Activated naive CD8-positive, alpha-beta T cell treated with anti-CD3 and anti-CD28 coated beads, Interleukin-2, amount 50 U/mL, for 24 hours (primary cell): ENCODE measurements at places on chromosomes 16 and 17.

GRCh38 chr16:66740010-66740409 lies 11.4 kb downstream of the DYNC1LI2 start:
- peak; percentile 35 for DNase-seq

GRCh38 chr17:45852535-45853297 lies 8.0 kb downstream of the SPPL2C start:
- peak; percentile 73 for DNase-seq

DNA sequence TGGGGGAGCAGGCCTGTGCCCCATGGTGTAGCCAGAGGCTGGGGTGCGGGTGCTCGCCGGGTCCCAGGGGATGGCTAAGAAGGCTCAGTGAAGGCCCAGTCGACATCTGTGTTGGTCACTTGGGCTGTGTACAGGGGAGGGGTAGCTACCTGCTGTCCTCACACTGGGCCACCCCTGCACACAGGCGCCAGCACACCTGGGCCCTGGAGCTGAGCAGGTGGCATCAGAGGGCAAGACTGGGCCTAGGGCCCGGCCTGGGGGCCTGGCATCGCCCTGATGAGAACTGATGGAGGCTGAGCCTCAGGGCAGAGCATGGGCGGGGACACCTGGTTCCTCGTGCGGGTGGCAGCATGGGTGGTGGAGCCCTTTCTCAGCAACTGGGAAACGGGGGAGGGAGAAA lies 870 bp upstream of the CTRB2 start:
- DNase-seq, result no peak

DNA sequence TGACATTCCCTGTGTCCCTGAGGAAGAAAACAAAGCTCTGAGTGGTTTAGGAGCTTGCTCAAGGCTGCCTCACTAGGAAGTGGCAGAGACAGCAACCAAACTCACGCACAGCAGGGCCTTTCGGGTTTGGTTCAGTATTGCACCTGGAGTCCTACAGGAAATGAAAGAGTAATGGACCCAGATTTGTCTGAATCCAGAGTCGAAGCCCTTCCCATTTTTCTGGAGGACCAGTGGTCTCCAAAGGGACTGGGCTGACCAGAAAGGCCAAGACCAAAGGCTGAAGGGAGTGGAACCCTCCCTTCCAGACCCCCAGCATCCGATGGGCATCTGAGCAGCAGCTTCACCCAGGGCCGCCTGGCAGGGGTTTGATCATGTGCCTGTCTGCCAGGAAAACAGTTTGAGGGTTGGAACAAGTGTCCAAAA lies 85.5 kb upstream of the RPL38 start:
- no peak for DNase-seq

DNA sequence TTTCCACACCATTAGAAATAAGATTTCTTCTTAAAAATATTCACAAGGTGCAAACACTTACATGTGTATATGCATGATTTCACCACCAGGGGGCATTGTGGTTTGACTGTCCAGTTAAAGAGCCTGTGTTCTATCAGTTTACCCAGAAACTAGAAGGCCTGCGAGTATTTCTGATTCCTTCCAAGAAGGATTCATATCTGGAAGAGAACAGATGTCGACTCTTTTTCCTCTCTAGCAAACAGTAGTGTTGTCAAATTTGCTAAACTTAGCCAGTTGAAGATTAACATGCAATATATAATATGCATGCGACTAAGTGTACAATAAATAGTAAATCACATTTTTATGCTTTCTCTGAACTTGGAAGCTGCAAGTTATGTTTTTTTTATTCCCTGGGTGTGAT lies 404.1 kb downstream of the WWOX start:
- DNase-seq, result peak; percentile 36

- DNase-seq, result peak; percentile 29
Measured at GRCh38 chr16:74999219-74999608, 390 bp downstream of the ZNRF1 start.

DNA sequence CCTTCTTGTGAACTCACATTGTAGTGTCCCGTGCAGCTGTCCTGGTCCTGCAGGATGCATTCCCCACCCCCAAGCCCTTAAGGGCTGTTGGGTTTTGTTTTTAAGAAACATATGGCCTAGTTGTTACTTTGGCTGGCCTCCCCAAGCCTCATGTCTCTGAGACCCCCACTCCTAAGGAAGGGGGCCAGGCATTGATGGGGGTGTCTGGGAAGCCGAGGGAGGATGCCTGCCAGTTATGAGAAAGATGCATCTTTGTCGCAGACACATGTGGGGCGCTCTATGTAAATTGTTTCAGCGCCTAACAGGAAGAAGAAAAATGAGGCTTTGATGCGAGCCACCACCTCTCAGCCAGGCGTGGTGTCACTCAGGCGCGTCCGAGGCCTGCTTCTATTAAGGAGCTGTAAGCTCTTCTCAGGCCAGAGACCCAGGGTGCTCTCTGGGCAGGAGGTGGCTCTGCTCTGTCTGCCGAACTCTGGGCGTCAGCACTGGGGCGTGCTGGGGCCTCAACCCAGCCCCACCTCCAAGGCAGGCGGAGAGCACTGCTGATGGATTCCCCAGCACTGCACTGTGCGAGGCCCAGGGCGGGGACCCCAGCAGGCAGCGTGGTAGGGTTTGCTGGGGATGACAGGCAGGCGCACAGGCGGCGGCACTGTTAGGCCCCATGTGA lies 70.6 kb downstream of the SREBF1 start:
- DNase-seq, result no peak

- no peak for DNase-seq
Measured at GRCh38 chr17:52536489-52536888, 378.0 kb upstream of the CA10 start.

GRCh38 chr17:8701754-8702153 lies 42.9 kb downstream of the CCDC42 start:
- no peak for DNase-seq

DNA sequence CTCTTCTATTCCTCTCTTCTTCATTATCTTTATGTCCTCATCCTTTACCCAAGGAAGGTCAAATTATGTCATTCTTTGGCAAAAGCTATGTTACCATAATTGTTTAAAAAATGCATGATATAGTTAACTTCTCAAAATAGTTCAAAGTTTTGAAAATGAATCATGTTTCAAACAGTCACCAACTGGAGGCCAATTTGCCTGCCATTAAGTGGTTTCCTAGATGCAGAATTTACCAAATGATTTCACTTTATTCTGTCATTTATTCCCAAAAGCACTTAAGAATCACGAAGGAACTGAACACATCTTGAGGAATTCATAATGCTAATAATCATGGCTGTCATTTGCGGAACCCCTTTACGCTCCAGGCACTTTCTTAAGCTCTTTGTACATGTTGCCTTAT lies 190.9 kb upstream of the CDH11 start:
- no peak for DNase-seq

DNA sequence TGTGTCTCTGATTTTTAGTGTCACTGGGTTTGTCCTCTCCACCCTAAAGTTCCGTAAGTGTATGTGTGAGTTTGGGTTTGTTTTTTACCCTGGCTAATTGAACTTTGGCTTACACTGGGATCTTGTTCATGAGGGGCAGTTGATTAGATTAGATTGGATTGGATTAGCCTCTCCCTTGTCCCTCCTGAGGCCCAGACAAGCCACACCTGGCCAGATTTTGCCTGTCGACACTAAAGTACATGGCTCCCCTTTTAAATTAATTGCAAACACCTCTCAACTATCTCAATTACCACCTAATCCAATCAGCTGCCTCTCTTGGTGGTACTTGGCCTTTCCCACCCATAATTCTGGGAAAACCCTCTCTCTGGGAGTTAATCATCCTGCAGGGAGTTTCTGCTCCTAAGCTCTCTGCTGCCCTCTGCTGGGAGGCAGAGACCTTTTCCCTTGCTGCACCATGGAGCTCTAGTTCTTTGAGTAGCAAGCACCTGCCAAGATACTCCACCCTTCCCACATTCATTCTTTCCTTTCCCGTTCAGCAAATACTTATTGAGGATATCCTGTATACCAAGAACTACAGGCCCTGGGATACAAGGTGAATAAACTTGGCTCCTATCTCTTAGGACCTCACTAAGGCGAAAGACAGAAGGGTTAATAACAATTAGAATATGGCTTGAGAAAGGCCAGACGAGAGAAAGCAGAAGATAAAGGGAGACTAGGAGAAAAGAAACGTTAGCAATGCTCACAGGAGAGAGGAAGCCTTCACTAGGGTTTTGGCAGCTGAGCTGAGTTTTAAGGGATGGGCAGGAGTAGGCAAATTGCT lies 60.0 kb upstream of the MPHOSPH6 start:
- DNase-seq, result peak; percentile 76

- no peak for DNase-seq
Measured at GRCh38 chr16:48597563-48598387, 12.2 kb downstream of the N4BP1 start.

DNA sequence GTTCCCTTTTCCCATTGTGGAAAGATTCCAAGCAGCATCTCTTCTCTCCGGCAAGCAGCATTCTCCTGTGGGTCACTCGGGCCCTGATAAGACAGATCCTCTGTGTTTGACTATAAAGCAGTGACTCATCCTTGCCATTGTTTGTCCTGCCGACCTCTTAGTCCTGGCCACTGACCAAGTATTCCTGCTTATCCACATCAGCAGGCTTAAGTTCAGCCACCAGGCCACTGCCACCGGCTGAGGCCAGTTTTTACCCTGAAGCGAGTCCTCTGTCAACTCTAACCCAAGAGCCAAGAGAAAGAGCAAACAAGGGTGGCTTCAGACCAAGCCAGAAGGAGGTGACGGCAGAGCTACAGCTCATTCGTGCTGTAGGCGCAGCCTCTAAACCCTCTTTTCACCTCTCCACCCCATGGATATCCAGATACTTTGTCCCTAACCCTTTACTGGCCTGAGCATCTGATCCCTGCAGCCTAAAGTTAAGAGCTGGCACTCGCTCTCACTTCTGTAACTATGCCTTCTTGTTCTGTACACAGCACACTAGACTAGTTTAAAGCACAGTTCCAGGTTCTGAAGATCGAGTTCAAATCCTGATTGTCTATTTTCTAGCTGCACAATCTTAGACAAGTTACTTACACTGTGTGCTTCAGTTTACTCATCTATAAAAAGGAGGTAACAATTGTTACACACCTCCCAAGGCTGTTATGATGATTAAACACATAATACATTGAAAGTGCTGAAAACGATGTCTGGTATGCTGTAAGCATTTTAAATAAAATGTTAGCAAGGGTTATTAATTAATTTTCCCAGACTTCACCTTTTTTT lies 31.0 kb downstream of the SOX9 start:
- DNase-seq, result no peak

GRCh38 chr16:1036726-1037393 lies 35.7 kb upstream of the SSTR5 start:
- no peak for DNase-seq

DNA sequence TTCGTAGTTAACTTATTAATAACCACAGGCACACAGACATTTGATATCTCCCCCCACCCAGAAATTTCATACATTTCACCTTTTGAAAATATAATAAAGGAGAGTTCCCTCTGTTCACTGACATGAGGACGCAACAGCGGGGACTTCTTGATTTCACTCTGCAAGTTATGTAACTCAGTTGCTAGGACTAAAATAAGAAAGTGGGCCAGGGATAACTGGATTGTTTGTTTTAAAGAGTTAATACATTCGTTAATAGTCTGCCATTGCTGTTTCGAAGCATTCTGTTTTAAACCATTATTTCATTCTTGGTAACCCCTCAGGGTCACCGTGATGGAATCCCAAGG lies 1.2 kb downstream of the RHOT1 start:
- no peak for DNase-seq

DNA sequence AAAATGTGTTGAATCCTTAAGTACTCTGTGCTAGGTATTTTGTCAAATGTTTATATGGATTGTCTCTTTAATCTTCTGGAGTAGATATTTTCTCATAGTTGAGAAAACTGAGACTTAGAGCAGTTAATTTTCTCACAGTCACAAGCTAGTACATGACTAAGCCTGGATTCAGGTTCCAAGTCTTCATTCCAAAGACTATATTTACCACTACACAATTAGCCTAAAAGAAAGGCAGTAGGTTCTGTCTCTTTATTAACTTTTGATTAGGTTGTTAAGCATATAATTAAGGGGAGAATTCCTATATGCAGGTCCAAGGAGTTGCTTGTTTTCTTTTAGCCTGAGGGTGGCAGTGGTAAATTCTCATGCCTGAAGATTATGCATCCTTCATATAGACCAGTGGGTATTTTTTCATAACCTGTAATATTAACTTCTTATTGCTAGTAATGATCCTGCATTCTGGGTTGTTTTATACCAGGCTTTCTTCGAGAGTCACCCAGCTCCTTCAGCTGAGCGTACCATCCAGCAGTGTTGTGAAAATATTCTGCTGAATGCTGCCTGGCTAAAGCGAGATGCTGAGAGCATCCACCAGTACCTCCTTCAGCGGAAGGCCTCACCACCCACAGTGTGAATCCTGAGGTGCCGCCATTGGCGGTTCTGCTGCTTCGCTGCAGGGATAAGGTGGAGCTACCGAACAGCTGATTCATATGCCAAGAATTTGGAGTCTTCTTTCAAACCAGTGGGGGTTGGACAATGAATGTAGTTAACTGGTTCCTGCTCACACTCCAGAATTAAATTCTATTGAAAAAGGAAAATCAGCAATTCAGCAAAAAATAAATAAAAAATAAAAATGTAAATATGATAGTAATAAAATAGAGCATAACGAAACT lies 28.2 kb upstream of the KPNB1 start:
- no peak for DNase-seq

DNA sequence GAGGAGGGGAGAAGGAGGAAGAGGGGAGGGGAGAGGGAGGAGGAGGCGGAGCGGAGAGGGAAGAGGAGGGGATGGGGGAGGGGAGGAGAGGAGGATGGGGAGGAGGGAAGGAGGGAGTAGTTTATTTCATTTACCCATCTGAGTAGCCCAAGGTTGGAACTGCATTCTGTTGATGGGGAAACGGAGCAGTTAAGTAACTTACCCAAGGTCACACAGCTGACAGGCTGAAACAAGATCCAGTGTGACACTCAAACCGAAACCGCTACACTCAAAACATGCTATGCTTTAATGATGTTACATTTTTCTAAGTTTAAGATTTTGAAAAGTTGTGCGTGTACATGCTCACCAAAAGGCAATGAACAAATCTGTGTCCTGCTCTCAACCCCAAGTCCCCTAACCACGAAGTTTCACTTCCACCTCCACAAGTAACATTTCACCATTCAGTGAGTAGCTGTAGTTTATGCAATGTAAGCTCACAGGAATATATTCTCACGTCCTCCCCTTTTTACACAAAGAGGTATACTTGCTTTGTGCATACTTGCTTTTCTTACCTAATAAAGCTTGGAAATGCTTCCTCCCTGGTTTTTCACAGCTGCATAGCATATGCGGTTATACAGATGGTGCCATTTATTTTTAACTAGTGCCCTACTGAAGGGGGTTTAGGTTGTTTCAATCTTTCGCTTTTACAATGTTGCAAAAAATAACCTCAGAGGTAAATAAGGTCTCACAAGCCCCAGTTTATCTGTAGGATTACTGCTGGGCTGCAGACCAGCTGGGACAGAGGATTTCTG lies 275.3 kb downstream of the PARN start:
- DNase-seq, result peak; percentile 23

DNA sequence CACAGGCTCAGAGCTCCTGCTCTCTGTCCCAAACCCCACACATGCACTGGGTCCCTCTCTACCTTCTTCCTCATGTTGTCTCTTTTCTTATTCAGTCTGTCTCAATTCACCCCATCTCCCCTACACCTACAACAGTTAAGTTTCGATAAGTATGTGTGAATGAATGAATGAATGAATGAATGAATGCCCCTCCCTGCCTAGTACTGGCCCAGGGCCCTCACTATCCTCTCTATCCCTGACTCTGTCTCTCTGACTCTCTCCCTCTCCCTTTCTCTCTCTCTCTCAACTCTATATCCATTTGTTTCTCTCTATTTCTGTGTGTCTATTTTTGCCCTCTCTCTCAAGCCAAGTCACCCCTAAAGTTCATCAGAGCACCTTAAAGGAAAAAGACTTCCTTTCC lies 6.7 kb upstream of the KRT9 start:
- DNase-seq, result no peak

GRCh38 chr16:81376880-81377279 lies 62.1 kb downstream of the GAN start:
- DNase-seq, result peak; percentile 23

- DNase-seq, result no peak
Measured at GRCh38 chr16:17395849-17396480, 74.8 kb downstream of the XYLT1 start.
